Stomach (tissue), 19 donors: ENCODE measurements at places on chromosomes 16 and 17. TPM values are rescaled to one million over a fixed set of nuclear protein-coding genes. Genes with fewer than 3 reads are reported as not detected.
A peak's percentile ranks its signal among the peaks of the same experiment; 100 is the strongest.

TMC5 gene
- 28.3 TPM for total RNA-seq

GRCh38 chr16:81201267-81201666, 37.2 kb upstream of the BCO1 start:
- no peak overlapping the region for H3K4me3 ChIP-seq
- H3K4me1 ChIP-seq: peaks cover 4% of the 10 kb centered on the region
- H3K36me3 ChIP-seq: no peaks in the 10 kb centered on the region

GRCh38 chr17:55702150-55702549, 20.5 kb downstream of the TMEM100 start:
- H3K36me3 ChIP-seq: no peaks in the 10 kb centered on the region
- peaks cover 2% of the 10 kb centered on the region for H3K4me1 ChIP-seq
- H3K27me3 ChIP-seq: no peaks in the 10 kb centered on the region
- H3K4me3 ChIP-seq: no peak overlapping the region
- H3K27ac ChIP-seq: no peak overlapping the region

DNA sequence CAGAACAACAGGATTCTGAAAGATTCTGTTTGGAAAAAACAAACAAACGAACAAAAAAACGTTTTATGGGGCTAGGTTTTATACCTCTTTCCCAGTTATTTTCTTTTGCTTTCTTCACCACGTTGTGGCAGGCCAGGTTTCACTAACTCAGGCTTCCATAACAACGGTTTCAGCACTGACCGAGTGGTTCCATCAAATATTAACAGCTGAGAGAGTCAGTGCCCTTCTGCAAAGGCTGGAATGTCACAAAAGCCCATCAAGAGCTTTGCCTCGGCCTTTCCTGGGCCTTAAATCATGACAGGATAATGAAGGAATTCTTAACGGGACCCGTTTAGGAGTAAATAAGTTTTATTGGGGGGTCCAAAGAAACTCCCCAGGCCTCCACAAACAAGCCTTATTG, 34.2 kb downstream of the MPHOSPH6 start:
- H3K36me3 ChIP-seq: no peaks in the 10 kb centered on the region
- H3K27me3 ChIP-seq: no peaks in the 10 kb centered on the region
- H3K27ac ChIP-seq: no peak overlapping the region
- H3K4me3 ChIP-seq: no peak overlapping the region
- peak; percentile 32 for DNase-seq
- no peaks in the 10 kb centered on the region for H3K4me1 ChIP-seq

DNA sequence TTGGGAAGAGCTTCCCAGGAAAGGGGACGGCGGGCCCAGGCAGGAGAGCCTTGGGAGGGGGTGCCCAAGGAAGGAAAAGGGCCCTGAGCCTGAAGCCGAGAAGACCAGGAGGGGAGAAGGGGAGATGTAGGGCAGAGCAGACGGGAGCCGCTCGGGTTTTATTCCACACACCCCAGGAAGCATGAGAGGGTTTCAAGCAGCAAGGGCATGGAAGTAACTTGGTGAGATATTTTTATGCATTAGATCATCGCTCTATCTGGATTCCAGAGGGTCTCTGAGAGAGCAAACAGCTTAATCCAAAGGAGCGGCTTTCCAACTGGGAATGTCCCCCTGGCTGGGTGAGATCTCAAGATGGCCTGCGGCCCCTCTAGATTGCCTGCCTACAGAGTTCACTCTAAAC, 171.0 kb downstream of the IRX3 start:
- H3K4me3 ChIP-seq: no peak overlapping the region
- no peak for DNase-seq
- no peak overlapping the region for H3K27ac ChIP-seq
- no peaks in the 10 kb centered on the region for H3K4me1 ChIP-seq

DNA sequence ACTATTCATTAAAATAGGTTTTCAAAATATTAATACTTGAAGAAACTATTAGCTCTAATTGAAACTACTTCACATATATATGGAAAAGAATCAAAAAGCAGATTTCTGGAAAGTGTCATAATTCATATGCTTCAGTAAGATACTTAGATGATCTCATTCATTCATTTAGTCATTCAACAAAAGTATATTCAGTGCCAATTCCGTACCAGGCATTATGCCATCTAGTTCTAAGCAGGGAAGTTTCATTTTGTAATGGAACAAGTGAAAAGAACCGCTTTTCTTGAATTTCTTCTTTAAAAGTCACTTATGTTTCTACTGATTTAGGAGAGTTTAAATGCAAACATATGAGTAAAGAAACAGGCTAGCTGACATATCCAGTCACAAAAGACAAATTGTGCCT, 118.3 kb upstream of the FAM20A start:
- H3K4me1 ChIP-seq: no peaks in the 10 kb centered on the region
- no peaks in the 10 kb centered on the region for H3K27me3 ChIP-seq
- no peaks in the 10 kb centered on the region for H3K36me3 ChIP-seq
- no peak overlapping the region for H3K4me3 ChIP-seq
- no peak for DNase-seq

DNA sequence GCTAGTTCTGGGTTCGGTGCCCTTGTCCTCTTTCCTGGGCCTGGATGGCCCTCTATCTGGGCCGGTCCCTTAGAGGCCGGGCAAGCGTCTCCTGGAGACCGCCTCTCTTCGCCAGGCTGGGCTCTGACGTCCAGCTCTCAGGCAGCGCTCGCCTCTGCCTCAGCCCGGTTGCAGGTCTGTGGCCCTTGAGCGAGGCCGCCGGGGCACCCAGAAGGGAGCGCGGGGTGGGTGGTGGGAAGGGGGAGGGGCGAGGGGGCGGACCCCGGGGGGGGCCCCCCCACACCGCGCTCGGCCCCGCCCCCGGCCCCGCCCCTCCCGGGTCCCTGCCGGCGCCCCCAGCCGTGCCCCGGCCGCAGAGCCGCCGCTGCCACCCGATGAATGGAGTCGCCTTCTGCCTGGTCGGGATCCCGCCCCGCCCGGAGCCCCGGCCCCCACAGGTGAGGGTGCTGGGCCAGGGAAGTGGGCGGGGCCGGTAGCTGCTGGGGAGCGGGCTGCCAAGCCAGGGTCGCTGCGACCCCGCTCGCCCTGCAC, at the start of gene ARHGAP23:
ARHGAP23 (plus strand) TSS at position 353 of the 531 bp plus-strand sequence; CDS start at position 375, 22 bp downstream.
- peak within 1 kb of the TSS; percentile 88 for H3K27ac ChIP-seq
- peak within 1 kb of the TSS; percentile 77 for H3K4me3 ChIP-seq
- H3K27me3 ChIP-seq: no peaks in the 10 kb centered on the region

DNA sequence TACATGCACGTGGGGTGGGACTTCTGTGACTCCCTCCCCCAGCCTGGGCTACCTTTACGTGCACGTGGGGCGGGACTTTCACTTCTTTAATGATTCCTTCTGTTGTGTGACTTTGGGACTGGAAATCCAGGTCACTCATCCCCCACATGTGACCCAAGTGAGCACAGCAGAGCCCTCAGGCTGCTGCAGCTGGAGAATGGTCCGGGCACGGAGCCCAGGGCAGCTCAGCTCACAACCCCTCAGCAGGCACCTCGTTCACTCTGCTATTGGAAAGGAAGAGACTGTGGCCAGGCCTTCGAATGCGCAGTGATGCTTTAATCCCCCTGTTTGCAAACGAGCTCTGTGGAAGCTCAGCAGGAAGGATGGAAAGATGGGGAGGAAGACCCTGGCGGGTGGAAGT, 14.7 kb downstream of the DBNDD1 start:
- H3K36me3 ChIP-seq: peaks cover 15% of the 10 kb centered on the region
- no peak for DNase-seq
- no peaks in the 10 kb centered on the region for H3K4me1 ChIP-seq

- H3K4me1 ChIP-seq: peaks cover 31% of the 10 kb centered on the region
- H3K36me3 ChIP-seq: no peaks in the 10 kb centered on the region
- peak; percentile 87 for DNase-seq
- H3K4me3 ChIP-seq: no peak overlapping the region
- H3K27me3 ChIP-seq: no peaks in the 10 kb centered on the region
These were observed 98.4 kb upstream of the GSE1 start for GRCh38 chr16:85514598-85515318.
